ENCODE measurements at places on chromosomes 12 and 14. TPM values are rescaled to one million over a fixed set of nuclear protein-coding genes. Genes with fewer than 3 reads are reported as not detected.

- no peak for DNase-seq
These were observed 4.4 kb downstream of the KRT76 start for GRCh38 chr12:52772772-52773171.

The LTBR gene
- total RNA-seq: 84.7 TPM

GRCh38 chr12:51531978-51532497 lies 59.0 kb upstream of the SCN8A start:
- DNase-seq: peak; percentile 74

- no peak for DNase-seq
These were observed 12.5 kb upstream of the CLEC4E start for GRCh38 chr12:8553088-8553627.

The CLMN gene
- total RNA-seq: 4.2 TPM

The DTD2 gene
- 49.8 TPM for total RNA-seq

DNA sequence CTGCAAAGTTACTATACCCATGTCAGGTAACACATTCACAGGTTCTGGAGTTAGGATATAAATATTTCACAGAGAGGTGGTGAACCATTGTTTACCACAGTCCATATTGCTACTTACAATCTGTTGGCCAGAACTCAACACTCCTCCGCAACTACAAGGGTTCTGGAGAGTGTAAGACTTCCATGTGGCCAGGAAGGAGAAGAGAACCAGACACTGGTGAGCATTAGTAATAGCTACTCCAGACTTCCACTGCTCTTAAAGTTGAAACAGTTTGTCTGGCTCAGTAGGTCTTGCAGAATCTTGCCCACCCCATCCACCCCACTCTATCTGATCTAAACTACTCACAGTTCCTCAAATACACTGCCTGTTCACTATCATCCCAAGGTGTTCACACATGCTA lies 369.6 kb downstream of the DUSP6 start:
- DNase-seq: no peak

- no peak for DNase-seq
These were observed 87.0 kb downstream of the R3HDM2 start for GRCh38 chr12:57343703-57344378.

- DNase-seq: no peak
These were observed 8.0 kb downstream of the RAN start for GRCh38 chr12:130879781-130880389.

GRCh38 chr14:22524784-22525161 lies 64.3 kb downstream of the DAD1 start:
- no peak for DNase-seq

The P2RX2 gene
- not detected for total RNA-seq

- no peak for DNase-seq
These were observed 14.4 kb downstream of the ACADS start for GRCh38 chr12:120739821-120740613.

The PPP1R1A gene
- total RNA-seq: not detected

The CIROP gene
- not detected for total RNA-seq

GRCh38 chr14:55071870-55072640 lies 20.6 kb downstream of the MAPK1IP1L start:
- peak; percentile 91 for DNase-seq

- DNase-seq: peak; percentile 98
These were observed 87.3 kb downstream of the PHLDA1 start for GRCh38 chr12:75944097-75944904.

DNA sequence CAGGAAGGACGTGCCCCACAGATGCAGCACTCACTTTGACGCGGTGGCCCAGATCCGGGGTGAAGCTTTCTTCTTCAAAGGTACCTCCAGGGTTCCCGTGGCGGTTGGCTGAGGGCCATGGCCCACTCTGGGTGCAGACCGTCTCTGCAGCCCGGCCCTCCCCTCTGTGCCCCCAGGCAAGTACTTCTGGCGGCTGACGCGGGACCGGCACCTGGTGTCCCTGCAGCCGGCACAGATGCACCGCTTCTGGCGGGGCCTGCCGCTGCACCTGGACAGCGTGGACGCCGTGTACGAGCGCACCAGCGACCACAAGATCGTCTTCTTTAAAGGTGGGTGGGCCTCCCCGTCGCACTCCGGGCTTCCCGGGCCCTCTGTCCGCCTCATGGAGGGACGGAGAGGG lies 16.9 kb downstream of the MMP17 start:
- no peak for DNase-seq

The RPGRIP1 gene
- not detected for total RNA-seq

DNA sequence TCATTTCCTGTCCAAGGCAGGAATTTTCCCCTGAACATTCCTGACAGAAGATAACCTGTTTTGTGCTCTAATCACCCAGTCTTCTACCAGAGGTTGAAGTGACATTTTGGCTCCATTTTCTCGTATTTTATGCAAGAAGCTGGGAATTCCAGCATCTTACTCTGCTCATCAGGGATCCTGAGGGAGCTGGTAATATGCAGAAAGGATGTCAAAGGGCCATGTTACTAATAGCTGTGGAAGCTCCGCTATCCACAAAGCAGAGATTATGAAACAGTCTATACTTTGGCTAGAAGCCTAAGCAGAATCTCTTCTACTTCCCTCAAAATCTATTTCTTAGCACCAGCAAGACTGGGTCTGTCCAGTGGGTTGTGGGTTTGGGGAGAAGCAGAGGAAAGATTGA lies 613.0 kb downstream of the DIO2 start:
- peak; percentile 3 for DNase-seq

The SRRM4 gene
- total RNA-seq: not detected

The GPR65 gene
- not detected for total RNA-seq

GRCh38 chr12:24625103-24625502 lies 323.8 kb downstream of the BCAT1 start:
- no peak for DNase-seq

The C14orf119 gene
- total RNA-seq: 89.1 TPM

DNA sequence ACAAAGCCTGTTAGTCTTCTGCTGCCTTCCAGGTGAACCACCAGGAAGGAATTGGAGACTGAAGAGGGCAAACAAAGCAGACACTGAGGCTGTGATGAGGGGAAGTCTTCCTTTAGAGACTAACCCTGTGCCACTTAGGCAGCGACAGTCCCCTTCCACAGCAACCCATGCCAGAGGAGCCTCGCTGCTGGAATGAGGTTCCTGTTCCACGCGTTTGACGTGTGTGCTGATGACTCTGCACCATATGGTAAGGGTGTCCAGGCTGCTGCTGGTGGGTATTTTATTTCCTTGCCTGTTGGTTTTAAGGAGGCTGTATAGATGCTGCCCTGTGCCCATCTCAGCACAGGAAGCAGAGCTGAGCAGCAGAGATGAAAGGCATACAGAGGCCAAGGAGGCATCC lies 361.9 kb upstream of the FKBP4 start:
- no peak for DNase-seq

The CBLN3 gene
- 0.35 TPM for total RNA-seq

- DNase-seq: peak; percentile 38
These were observed 22.8 kb upstream of the GARIN2 start for GRCh38 chr14:67166450-67166853.

The PARPBP gene
- 30.9 TPM for total RNA-seq

- DNase-seq: no peak
These were observed 99.6 kb downstream of the SLC25A47 start for GRCh38 chr14:100422556-100423316.

GRCh38 chr12:69991690-69992288 lies 166.8 kb downstream of the MYRFL start:
- no peak for DNase-seq

The NPAS3 gene
- 0.18 TPM for total RNA-seq

Measured in HT1080 (cell line).